ENCODE measurements at places on chromosomes 6 and 20.

GRCh38 chr20:11810311-11811083 lies 107.2 kb upstream of the BTBD3 start:
- DNase-seq, result no peak

GRCh38 chr6:109039795-109040194 lies 54.9 kb downstream of the SESN1 start:
- DNase-seq, result no peak

GRCh38 chr6:32184084-32184640 lies at the start of gene AGER:
Gene AGER, minus strand, starts transcription at chr6:32184253. Its CDS starts 31 bp downstream, at chr6:32184222.
- DNase-seq, result no peak

- no peak for DNase-seq
These were observed 113.7 kb upstream of the GGTLC1 start for GRCh38 chr20:24102290-24102689.

GRCh38 chr6:71466362-71466761 lies 177.8 kb downstream of the OGFRL1 start:
- no peak for DNase-seq
